Body of pancreas (tissue), 4 donors: ENCODE measurements at places on chromosomes 6 and 20. TPM values are rescaled to one million over a fixed set of nuclear protein-coding genes. Genes with fewer than 3 reads are reported as not detected.

The MUC21 gene
- not detected for total RNA-seq

The EGFL8 gene
- total RNA-seq, result 6.9 TPM

GRCh38 chr6:12467706-12468670 lies 177.8 kb downstream of the EDN1 start:
- no peaks in the 10 kb centered on the region for H3K27me3 ChIP-seq
- no peak overlapping the region for H3K4me3 ChIP-seq
- peaks cover 5% of the 10 kb centered on the region for H3K4me1 ChIP-seq
- no peaks in the 10 kb centered on the region for H3K36me3 ChIP-seq
- DNase-seq, result no peak
- no peak overlapping the region for H3K27ac ChIP-seq

GRCh38 chr20:63056236-63057170 lies 49.7 kb upstream of the BHLHE23 start:
- no peak overlapping the region for H3K27ac ChIP-seq
- DNase-seq, result peak; percentile 16
- H3K27me3 ChIP-seq, result peaks cover 13% of the 10 kb centered on the region

DNA sequence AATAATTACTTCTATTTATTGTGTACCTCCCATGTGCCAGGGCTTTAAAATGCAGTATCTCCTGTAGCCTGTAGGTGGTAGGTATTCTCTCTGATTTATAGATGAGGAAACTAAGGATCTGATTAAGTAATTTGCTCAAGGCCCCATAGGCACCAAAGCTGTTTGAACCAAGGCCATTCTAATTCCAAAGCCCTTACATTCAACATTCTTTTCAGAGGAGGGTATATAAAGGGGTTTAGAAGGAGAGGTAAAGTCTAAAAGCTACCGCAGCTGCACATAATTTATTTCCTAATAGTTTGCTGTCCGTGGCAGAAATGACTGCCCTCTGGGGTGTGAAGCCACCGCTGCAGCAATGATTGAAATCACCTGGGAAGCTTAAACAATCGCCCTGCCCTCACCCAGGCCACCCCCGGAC lies 95.0 kb upstream of the FAM8A1 start:
- H3K4me1 ChIP-seq, result no peaks in the 10 kb centered on the region
- no peak overlapping the region for H3K27ac ChIP-seq
- DNase-seq, result no peak
- H3K36me3 ChIP-seq, result no peaks in the 10 kb centered on the region
